ENCODE measurements at places on chromosomes 16 and 17.

GRCh38 chr17:39405436-39405835 is 4.0 kb upstream of the FBXL20 start:
- DNase-seq, result no peak

DNA sequence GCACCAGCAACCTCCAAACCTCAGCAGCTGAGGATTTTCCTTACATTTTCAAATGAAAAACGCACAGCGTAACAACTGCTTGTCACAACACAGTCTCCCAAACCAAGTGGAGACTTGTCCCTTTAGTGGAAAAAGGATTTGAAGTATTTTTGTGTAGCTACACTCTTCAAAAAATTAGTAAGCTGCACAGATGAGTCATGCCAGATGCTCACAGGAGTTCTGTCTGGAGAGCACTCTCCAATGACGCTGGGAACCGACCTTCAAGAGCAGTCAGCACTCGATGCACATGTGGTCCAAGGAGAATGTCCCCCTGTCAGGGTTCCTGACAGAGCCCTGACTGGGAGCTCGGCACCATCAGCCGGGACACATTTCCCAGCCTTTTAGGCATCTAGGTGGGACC is 39.8 kb downstream of the MAP1LC3B start:
- peak; percentile 77 for DNase-seq

GRCh38 chr17:79615926-79616325 is 5.1 kb upstream of the RBFOX3 start:
- DNase-seq, result no peak

- DNase-seq, result peak; percentile 6
These were observed 53.8 kb downstream of the PRMT7 start for GRCh38 chr16:68364561-68364998.

GRCh38 chr16:83248735-83249463 is 558.9 kb upstream of the HSBP1 start:
- DNase-seq, result no peak

- DNase-seq, result no peak
These were observed 103.9 kb upstream of the CHMP6 start for GRCh38 chr17:80887639-80888175.

GRCh38 chr16:13768471-13768870 is 151.5 kb upstream of the ERCC4 start:
- DNase-seq, result no peak

- DNase-seq, result peak; percentile 87
These were observed 265.2 kb downstream of the XYLT1 start for GRCh38 chr16:17205279-17206211.

DNA sequence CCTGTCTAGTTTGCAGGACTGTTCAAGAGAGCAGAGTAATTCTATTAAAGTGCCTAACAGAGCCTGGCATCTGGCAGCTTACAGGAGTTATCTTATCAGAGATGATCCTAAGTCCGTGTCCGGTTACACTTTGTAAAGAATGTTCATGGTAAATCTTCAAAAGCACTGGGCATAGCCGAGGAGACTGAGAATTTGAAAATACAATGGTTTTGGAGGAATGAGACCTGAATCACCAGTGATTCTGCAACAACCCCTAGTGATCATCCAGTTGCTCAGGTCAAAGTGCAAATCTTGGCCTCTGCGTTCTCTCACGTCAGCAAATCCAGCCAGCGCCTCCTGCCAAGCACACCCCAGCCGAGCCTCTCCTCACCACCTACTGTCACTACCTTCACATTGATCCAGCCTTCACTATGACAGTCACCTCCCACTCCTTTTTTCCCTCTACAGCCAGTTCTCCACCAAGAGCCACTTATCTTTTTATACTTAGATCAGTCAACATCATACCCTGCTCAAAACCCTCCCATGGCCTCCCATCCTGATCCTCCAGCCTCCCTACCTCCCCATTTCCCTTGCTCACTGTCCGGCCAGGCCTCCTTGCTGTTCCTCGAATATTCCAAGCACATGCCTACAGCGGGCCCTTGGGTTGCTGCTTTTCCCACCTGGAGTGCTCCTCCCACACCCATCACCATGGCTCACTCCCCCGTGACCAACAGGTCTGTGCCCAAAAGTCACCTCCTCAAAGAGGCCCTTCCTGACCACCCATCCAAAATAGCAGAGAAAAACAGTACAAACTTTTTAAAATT is 57.4 kb upstream of the ERN1 start:
- no peak for DNase-seq

- DNase-seq, result no peak
These were observed 41.4 kb downstream of the FOXK2 start for GRCh38 chr17:82560802-82561428.

- no peak for DNase-seq
These were observed 5.0 kb upstream of the ARHGAP17 start for GRCh38 chr16:25020112-25020631.

GRCh38 chr17:69967910-69968411 is 107.1 kb upstream of the KCNJ16 start:
- DNase-seq, result peak; percentile 81

DNA sequence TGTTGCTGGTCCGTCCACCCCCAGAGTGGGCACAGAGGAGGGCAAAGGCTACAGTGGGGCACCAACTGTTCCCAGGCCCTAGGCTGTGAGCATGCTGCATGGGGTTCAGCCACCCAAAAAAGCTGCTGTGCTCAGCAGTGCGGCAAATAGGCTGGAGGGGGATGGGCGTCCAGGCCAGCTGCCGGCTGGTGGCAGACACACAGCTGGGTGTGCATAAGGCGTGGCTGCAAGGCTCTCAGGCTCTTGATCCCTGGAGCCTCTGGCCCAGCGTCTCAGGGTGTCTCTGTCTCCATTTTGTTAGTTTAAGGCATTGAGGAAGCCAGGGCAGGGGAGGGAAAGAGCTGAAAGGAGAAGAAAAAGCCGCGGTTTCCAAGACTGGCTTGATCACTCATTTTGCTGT is 8.8 kb downstream of the RPL19 start:
- DNase-seq, result no peak

DNA sequence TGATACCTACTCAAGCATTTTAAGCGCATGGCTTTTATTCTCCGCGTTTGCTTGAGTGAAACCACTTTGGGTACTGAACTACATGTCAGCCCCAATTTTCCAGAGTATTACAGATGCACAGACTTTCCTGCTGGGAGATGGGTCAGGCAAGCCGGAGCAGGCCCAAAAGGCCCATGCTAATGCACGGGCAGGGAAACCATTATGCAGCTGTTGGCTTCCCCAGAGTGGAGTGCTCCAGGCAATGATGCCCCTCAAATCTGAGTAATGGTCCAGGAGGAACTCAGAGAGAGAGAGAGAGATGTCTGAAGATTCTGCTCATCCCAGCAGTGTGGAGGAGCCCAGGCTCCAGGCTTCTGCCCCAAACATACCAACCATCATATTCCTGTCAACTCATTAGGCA is 80.2 kb downstream of the CDH11 start:
- no peak for DNase-seq

- DNase-seq, result no peak
These were observed 304.4 kb downstream of the HS3ST3B1 start for GRCh38 chr17:14605267-14605599.

DNA sequence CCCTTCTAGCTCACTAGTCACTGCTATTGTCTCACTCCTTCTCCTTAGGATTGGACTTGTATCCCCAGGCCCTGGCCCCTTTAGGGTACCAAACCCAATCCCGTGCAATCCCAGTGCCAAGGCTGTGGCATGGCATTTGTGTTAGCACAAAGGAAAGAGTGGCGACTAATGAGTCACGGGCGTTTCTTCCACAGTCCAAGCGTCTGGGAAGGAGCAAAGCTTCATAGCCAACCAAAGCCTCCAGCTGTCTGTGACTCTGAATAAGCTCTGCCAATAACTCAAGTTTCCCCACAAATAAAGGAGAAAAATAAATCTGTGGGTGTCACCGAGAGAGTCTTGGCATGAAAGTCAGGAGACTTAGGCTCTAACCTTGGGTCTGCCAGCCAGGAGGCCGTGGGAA is 54.6 kb upstream of the COX10 start:
- no peak for DNase-seq

- DNase-seq, result peak; percentile 64
These were observed 12.1 kb downstream of the DNAJC7 start for GRCh38 chr17:42005166-42005565.

- DNase-seq, result no peak
These were observed 13.8 kb upstream of the SLC5A10 start for GRCh38 chr17:18937981-18938691.

- no peak for DNase-seq
These were observed at the start of gene FAM20A for GRCh38 chr17:68600931-68601564. FAM20A (minus strand) TSS chr17:68601367; CDS start chr17:68600666, 701 bp downstream.

GRCh38 chr16:1640261-1640941 is 28.2 kb downstream of the CRAMP1 start:
- DNase-seq, result no peak

DNA sequence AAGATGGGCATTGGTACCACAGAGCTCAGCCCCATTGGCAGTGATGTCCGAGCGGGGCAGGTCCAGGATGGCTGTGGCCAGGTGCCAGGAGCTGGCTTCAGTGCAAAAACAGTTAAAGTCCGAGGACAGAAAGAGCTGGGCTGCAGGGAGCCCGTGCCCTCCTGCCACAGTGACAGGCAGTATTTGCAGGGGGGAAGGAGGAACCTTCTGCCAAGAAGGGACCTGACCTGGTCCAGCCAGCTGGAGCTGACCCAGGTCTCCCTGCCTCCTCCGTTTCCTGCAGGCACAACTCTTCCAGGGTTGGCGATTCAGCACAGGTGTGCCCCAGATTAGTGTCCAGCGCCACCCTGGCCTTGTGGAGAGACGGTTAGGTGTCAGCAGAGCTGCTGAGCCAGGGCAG is 199.0 kb downstream of the ENGASE start:
- no peak for DNase-seq

GRCh38 chr17:13995856-13996271 is 73.4 kb upstream of the COX10 start:
- peak; percentile 82 for DNase-seq

DNA sequence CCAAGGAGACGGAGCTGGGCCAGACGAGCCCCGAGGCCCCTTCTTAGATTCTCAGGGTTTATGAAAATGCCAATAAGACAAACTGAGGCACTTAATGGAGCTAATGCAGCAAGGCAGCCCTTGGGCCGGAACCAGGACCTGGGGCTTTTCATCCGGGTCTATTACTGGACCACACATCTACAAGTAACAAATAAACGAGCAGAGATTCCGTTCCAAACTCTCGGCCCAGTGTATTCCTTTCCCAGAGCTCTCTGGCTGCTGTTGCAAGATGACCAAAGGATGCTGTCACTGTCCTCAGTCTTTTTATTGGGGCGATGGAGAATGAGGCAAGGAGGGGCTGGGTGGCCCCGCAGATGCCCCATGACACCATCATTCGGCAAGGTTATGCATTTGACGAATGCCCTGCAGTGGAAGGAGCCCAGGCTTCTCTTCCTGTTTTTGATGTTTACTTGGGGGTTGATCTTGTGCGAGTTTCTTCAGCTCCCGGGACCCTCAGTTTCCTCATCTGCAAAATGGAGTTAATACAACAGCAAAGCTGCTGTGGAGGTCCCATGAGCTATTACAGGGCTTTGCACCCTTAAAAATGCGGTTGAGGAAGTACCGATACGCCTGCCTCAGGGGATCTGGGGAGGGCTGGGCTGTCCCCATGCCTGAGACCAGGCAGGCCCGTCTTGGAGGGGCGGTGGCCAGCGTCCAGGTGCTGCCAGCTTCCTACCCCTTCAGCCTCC is 1.1 kb upstream of the NTN1 start:
- no peak for DNase-seq

DNA sequence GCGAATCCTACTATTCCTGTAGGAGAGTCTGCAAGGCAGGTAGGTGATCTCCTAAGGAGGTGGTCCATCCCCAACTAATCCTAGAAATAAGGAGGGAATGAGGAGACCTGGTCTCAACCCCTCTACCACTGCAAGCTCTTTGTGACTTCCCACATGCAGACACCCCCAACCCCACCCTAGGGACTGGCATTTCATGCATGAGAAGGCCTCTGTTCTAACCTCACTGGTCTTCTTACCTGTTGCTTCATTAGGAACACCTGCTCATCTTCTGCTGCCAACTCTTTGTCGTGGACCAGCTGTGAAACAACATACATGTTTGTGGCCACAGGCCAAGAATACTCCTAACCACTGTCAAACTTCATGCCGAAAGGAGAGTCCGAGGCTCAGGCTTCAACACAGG is 22.6 kb downstream of the DYNC1LI2 start:
- no peak for DNase-seq

GRCh38 chr16:82924075-82924854 is 297.5 kb downstream of the CDH13 start:
- no peak for DNase-seq

DNA sequence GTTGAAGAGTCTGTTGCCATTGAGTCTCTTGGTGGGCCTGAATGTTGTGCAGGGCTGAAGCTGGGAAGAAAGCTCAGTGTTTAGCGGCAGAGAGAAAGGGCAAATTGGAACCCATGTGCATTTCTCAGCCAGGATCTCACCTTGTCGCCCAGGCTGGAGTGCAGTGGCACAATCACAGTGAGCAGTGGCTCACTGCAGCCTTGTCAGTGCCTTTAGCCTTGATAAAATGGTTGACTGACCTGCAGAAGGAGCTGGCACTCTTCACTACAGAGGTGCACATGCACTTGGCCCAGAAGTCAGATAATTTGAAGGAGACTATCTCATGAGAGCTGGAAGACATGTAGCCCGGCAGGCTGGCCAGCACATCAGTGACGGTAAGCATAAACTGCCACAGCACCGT is 124.2 kb upstream of the TBX2 start:
- DNase-seq, result no peak

GRCh38 chr17:33072421-33073161 is 80.9 kb downstream of the SPACA3 start:
- no peak for DNase-seq

GRCh38 chr17:45451131-45451530 is 18.5 kb upstream of the ARHGAP27 start:
- no peak for DNase-seq

DNA sequence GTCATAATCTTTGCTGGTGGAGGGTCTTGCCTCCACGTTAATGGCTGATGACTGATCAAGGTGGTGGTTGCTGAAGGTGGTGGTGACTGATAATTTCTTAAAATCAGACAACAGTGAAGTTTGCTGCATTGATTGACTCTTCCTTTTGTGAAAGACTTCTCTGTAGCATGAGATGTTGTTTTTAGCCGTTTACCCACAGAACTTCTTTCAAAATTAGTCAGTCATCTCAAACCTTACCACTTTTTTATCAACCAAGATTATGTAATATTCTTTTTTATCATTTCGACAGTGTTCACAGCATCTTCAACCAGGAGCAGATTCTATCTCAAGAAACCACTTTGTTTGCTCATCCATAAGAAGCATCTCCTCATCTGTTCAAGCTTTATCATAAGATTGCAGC is 5.9 kb downstream of the UQCRC2 start:
- no peak for DNase-seq

DNA sequence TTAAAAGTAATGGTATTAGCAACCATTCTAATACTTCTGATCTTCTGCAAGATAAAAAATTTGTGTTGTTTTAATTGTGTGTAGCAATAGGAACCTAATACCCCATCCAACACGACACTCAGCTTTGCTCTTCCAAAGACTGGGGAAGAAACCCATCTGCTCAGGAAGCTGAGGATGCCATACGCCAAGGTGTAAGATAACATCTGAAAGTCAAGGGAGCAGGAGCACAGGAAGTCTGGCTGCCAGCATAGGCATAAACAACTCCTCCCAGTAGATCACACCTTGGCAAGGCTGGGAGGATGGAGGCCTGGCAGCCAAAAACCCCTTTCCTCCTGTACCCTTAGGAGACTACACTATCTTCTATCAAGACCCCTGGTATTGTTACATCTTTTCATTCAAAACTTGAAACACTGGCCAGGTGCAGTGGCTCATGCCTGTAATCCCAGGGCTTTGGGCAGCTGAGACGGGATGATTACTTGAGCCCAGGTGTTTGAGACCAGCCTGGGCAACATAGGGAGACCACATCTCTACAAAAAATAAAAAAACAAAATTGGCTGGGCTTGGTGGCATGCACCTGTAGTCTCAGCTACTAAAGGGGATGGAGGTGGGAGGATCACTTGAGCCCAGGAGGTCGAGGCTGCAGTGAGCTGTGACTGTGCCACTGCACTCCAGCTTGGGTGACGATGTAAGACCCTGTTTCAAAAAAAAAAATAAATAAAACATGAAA is 5.7 kb upstream of the SPHK1 start:
- no peak for DNase-seq

All from fibroblast of skin of right quadriceps (primary cell).